ENCODE measurements at places on chromosomes 1 and 21.
A peak's percentile ranks its signal among the peaks of the same experiment; 100 is the strongest.

DNA sequence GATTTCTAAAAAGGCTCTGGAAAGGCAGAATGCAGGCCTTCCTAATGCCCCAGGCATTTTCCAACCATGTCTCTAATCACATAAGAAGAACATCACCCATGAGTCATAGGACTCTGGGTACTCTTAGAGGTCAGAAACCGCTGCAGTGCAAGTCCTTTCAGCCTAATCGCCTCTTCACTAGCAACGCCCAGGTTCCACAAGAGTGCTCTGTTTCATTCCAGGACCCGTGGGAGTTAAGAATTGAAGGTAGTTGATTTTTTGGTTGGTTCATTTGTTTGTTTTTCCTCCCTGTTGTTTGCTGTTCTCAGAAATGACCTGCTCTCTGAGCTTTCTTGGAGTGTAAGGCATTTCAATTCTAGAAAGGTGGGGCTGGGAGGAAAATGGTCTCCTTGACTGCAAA, 123.2 kb downstream of the NR5A2 start:
- no peak for DNase-seq

- no peak for DNase-seq
Measured at GRCh38 chr21:20998456-20998789, 214 bp downstream of the NCAM2 start.

DNA sequence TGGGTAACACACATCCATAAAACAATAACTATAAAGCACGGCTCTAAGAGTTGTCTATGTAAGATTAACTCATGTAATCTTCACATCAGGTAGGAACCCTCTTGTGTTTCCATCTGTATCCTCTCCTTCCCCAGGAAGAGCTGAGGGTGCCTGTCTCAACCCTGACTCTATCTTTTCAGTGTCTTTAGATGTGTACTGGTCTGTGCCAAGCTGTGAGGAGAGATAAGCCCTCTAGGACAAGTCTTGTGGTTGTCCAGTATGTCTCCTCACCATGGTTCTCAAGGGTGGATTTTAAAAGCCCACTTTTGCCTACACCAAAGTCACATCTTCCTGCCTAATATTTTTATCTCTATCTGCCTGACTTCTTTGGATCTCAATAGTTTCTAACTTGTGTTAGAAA, 300.1 kb downstream of the KCNT2 start:
- no peak for DNase-seq

- DNase-seq, result peak; percentile 69
Measured at GRCh38 chr21:44892536-44893277, 19.2 kb upstream of the PTTG1IP start.

Measured in activated naive CD4-positive, alpha-beta T cell (primary cell).